Vagina (tissue), 2 donors: ENCODE measurements at places on chromosomes 4 and X.

DNA sequence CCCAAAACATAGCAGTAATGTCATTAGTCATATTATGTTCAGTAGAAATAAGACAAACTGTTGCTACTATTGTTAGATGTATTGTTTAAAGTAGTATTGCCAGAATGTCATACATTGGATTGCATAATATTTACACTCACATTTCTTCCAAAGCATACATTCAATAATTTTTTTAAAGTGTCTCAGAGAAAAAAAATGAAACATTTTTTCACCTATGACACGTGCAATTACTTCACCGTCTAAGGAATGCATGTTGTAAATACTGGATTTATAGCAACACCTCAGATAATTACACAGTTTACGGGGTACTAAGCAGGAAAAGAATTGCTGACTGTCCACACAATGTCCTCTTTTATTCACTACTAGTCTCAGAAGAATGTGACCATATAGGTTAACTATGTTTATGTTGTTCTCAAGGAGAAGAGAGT is 162.1 kb downstream of the PCDH18 start:
- no peak for DNase-seq

DNA sequence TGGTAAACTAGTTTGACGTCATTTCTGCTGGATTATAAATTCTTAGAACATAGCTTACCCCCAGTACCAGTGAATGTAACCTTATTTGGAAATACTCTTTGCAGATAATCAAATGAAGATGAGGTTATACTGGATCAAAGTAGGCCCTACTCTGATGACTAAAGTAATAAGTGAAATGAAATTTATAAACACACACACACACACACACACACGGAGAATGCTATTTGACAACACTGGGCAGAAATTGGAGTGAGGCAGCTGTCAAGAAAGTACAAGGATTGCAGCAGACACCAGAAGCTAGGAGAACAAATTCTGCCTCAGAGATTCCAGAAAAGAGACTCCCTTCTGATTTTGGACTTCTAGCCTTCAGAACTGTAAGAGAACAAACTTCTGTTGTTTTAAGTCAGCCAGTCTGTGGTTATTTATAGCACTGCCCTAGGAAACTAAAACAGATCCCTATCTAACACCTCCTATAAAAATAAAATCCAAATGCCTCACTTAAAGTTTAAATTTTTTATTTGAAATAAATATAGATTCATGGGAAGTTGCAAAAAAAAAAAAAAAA is 448.6 kb downstream of the PCDH18 start:
- DNase-seq, result no peak

DNA sequence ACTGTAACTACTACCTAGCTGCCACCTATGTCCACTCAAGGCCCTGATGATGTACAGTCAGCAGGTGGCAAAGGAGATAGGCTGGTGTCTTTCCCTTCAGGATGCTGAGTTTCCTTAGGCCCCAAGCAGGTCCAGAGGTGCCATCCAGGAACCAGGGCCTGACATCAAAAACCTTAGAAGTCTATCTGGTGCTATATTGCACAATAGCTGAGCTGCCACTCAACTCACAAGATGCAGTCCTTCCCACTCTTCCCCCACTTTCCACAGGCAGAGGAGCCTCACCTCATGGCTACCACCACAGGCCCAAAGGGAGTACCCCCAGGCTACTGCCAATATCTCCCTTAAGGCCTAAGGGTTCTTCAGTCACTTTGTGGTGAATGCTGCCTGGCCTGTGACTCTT is 83.9 kb upstream of the ZNF827 start:
- no peak for DNase-seq

DNA sequence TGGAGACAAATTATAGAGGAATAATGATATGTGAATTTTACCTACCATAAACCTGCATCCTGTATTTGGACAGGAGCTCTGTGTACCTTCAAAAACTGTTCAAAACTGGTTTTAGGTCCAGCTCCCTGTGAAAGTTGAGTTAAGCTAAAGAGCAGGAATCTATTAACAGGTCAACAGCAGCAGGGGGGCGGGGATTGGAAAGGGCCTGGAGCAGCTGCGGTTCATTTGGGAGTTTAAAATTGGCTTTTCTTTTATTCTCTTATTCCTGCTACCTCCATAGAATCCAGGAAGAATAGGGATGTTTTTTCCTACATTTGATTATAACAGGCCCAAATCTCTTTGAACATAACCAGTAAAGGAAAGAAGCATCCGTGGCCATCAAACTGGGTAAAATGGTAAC is 23.8 kb downstream of the SHROOM3 start:
- DNase-seq, result no peak

DNA sequence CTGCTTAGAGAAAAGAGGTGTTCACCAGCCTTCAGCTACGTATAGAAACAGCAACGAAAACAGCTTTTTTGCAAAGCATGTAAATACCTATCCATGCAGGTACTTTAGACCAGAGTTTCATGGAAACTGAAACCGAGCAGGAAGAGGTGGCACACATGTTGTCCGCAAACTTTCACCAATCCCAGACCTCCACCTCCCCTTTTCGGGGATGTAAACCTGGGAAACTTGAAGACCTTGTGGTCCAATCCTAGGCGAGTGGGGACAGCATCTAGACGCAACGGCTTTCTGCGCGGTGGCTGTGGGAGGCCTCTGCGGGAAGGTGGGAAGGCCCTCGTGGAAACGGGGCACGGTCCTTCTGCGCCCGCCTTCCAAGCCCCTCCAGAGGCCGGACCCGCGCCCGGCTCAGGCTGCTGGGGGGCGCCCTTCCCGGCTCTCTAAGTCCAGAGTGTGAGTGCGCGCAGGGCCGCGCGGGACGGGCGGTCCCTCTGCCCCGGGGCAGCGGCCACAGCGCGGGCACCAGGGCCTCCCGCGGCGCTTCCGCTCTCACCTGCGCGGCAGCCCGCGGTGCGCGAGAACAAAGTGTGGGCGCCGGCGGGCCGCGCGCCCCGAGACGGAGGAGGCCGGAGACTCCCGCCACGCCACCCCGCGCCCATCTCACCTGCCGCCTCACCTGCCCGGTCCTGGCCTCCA is 830 bp upstream of the SHROOM2 start:
- DNase-seq, result no peak

DNA sequence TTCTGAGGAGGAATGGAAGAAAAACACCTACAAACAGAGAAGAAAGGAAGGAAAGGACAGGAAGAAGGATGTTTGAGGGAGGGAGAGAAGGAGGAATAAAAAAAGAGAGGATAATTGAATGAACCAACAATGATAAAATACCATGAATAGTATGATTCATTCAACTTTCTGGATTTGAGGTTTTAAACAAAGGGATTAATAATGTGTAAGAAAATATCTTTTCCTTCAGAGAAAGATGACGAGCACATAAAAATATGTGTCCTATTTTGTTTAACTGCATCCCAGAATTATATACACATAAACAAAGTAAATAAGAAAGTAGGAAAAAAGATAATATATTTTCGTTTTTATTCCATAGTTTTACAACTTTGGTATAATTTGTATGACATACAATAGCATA is 1380.4 kb downstream of the STIM2 start:
- DNase-seq, result no peak

DNA sequence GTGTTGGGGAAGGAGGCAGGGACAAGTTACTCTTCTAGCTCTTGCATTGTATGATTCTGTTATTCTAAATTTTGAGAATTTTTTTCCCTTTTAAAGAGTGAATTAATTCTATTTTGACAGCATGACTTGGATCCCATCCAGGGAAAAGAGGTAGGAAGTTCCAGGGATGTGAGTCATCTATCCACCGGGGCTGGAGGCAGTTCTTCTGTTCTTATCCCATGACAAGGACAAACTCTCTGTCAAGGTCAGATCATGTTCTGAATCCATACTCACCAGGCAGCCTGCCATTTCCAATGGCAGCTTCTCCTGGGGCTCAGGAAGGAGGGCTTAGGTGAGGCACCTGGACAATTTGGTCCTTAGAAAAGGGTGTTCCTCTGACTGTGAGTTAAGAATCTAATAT is 132.0 kb upstream of the MED14 start:
- no peak for DNase-seq

- no peak for DNase-seq
Observed at GRCh38 chrX:134075894-134076718, 90.7 kb upstream of the GPC3 start.

GRCh38 chrX:122087341-122087740 is 1039.9 kb downstream of the GLUD2 start:
- no peak for DNase-seq

GRCh38 chr4:149999485-150000074 is 78.7 kb upstream of the DCLK2 start:
- no peak for DNase-seq

DNA sequence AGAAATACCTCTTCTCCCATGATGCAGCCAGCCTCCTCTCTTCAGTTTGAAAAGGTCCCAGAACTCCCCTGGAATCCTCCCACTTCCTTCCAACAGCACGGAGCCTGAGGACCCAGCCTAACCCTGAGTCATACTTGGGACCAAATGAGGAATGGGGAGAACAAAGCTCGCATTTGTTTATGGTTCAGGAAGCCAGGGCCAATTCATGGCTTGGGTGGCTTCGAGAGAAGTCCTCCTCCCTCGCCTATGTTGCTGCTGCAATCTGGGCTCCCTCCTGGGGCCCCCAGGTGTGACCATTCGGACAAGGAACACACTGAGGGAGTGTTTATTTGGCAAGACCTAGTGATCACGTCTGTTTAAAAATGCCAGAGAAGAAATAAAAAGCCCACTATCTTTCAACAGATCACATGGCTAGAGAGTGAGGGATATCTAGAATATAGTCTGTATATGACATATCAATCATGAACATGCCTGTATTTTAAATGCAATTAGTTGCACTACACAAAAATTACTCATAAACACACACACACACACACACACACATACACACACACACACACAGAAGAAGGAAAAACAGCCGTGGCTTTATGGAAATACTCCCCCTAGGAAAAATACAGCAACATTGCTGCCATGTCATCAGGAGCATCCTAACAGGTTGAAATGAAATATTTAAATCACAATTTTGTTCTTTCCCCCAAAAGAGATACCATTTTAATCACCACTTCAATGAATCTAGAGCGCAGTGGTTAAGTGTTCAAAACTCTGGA is 155.7 kb upstream of the MAP3K15 start:
- DNase-seq, result no peak

DNA sequence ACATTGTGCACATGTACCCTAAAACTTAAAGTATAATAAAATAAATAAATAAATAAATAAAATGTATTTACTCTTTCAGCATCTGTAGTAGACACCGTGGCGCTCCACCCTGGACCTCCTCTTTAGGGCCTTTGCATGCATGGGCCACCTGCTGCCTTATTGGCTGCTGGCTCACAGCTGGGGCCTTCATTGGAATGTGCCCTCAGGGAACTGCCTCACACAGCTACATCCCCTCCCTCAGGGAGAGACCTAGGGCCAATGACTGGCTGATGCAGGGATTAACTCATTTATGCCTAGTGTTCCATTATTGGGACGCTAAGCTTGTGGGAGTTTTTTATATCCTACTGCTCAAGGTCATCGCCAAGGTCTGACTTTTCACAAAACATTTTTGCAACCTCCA is 302.9 kb upstream of the FTHL17 start:
- DNase-seq, result no peak

- no peak for DNase-seq
Observed at GRCh38 chrX:18461431-18461830, 36.0 kb downstream of the CDKL5 start.

DNA sequence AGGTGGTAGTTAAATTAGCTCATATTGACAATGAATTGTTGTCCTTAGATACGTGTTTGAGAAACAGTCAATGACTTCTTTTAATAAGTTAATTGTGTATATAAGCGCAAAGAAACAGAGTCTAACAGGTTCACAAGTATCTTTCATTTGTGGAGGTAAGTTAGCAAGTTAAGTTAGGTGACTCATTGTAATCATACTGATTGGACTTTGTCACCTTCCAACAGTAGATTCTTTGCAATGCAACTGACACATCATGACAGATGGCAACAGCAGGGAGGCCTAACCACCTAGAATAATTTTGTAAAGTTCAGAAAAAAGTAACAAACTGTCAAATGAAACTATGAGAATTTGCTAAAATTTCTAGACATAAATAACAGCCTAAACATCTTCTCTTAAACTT is 207.6 kb upstream of the PITX2 start:
- no peak for DNase-seq

DNA sequence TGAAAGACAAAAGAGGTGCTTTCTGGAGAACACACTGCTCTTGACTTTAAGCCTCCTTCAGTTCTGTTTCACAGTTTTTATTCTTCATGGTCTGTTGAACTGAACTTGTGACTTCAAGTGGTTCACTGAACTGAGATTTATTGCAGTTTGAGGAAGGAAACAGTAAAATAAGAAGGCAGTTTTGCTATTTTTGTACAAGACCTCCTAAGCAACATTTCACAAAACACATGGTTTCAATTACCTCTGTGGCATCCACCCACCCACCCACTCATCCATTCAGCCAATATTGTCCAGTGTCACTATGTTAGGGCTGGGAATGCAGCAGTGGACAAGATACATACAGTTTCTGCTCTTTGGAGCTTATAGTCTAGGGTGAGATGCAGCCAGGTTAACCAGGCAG is 131.3 kb downstream of the IL1RAPL2 start:
- DNase-seq, result no peak

DNA sequence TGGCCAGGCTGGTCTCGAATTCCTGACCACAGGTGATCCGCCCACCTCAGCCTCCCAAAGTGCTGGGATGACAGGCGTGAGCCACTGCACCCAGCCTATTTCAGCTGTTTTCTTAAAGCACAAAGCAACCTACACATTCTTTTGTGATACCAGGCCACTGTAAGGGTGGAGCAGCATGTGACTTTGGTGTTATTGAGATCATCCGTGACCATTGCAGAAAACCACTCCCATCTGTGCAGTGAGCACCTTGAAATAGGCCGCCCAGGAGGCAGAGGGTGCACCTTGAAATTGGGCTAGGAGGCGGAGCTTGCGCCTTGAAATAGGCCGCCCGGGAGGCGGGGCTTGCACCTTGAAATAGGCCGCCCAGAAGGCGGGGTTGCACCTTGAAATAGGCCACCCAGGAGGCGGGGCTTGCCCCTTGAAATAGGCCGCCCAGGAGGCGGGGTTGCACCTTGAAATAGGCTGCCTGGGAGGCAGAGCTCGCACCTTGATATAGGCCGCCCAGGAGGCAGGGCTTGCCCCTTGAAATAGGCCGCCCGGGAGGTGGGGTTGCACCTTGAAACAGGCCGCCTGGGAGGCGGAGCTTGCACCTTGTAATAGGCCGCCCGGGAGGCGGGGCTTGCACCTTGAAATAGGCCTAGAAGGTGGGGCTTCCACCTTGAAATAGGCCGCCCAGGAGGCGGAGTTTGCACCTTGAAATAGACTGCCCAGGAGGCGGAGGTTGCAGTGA is 9.0 kb upstream of the SLC25A6 start:
- DNase-seq, result no peak
